ENCODE measurements at places on chromosomes 2 and 18.

GRCh38 chr2:224946895-224947294 lies 95.4 kb downstream of the DOCK10 start:
- no peak for DNase-seq

- DNase-seq: no peak
Observed at GRCh38 chr2:147068071-147068470, 776.8 kb upstream of the ACVR2A start.

DNA sequence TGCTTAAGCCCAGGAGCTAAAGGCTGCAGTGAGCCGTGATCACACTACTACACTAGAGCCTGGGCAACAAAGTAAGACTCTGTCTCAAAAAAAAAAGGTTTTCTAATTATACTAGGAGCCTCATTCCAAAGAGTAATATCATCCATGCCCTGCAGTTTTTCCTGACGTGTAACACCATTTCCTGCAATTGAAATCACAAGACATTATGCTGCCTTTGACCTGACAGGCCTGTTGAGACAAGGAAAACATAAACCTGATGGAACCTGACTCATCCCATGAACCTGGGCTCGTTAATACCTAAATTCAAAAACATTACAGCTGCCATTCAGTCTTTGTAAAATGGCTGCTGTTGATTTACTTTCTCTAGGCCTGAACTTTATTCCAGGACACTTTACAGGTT lies 58.7 kb upstream of the PEX13 start:
- no peak for DNase-seq

GRCh38 chr2:68083346-68083745 lies 20.5 kb upstream of the C1D start:
- no peak for DNase-seq

DNA sequence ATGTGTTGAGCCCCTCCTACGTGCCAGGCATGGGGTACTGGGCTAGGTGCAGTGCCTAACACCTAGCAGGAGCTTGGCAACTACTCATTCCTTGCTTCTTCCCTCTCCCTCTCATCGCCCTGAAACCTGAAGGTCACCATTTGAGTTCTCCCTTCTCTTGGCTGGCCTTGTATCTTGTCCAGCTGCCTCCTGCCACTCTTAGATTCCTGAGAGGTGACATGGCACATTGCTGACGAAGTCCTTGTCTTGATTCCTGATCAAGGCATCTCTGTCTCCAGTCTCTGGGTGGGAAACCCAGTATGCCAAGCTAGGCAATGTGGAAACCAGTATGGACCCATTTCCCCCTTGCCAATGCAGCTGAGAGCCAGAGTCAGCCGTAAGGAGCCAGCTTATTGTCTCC lies 9.0 kb upstream of the EFR3B start:
- DNase-seq: no peak

GRCh38 chr2:152620208-152620607 lies 97.1 kb downstream of the PRPF40A start:
- DNase-seq: no peak

DNA sequence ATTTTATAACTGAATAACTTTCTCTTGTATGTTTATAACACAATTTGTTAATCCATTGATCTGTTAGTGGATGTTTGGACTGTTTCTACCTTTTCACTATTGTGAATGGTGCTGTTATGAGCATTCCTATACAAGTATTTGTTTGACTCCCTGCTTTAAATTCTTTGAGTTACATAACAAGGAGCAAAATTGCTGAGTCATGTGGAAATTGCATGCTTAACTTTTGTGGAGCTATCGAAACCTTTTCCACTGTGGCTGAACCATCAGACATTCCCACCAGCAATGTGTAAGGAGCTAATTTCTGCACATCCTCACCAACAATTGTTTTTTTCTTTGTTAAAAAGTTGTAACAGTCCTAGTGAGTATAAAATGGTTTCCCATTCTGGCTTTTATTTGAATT lies 415.5 kb downstream of the CBLN2 start:
- DNase-seq: no peak

- no peak for DNase-seq
Observed at GRCh38 chr2:119205001-119205706, 18.5 kb upstream of the STEAP3 start.

GRCh38 chr2:71773218-71773617 lies 319.9 kb downstream of the DYSF start:
- DNase-seq: no peak

DNA sequence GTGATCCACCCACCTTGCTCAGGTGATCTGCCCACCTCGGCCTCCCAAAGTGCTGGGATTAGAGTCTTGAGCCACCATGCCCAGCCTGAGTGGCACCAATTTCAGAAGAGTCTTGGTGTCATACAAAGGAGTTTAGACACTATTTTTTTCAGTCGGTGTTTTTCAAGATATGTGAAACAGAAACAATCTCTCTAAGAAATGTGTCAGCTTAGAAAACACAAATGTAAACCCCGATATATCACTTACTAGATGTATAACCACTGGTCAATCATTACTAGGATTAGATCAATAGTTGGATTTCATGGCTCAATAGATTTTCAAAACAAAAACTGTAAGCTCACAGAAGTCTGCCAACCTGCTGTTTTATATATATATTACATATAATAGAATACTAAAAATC lies 67.2 kb upstream of the FRZB start:
- no peak for DNase-seq

- no peak for DNase-seq
Observed at GRCh38 chr2:236863729-236864126, 222.0 kb upstream of the COPS8 start.

GRCh38 chr2:156405586-156405985 lies 30.6 kb upstream of the GPD2 start:
- DNase-seq: no peak

GRCh38 chr2:161905389-161906046 lies 168.5 kb downstream of the DPP4 start:
- DNase-seq: peak; percentile 80

DNA sequence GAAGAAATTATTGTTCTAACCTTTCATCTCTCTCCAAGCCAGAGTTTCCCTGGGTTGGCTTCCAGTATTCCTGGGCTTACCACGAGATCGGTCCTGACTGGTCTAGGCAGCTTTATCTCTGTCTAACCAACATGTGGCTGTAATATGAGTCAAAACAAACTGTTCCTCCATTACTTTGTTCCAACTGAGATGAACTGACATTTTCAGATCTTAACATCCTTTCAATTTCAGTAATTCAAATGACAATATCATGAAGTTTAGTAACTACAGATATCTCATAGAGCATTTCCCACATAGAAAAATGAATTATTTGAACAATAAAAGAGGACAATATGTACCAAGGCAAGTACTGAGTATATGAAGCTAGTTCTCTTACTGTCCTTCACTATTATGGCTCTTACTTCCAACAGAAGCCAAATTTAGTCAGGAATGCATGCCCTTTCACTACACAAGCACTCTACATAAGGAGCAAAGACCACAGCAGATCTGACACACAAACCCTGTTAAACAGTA lies 15.5 kb downstream of the SLC25A12 start:
- DNase-seq: peak; percentile 3

- no peak for DNase-seq
Observed at GRCh38 chr2:187034434-187034833, 185.5 kb upstream of the ZSWIM2 start.

GRCh38 chr2:196249860-196250259 lies 78.5 kb upstream of the STK17B start:
- no peak for DNase-seq

DNA sequence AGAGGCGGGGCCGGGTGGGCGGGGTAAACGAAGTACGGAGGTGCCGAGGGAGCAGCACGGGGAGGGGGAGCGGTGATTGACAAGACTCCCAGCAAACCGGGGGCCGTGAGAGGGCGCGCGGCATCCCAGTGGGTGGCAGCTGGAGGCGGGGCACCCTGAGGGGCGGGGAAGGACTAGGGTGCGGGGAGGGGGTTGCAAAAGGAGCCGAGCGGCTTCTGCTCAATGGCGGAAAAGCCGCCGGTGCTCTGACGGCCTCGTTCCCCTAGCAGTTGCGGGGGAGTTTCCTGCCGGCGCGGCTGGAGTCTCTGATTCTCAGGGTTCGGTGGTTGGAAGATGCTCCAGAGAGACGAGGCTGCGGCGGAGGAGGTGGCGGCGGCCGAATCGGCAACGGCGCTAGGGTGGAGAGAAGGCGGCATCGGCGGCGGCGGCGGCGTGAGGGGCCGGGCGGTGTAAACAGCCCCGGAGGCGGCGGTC lies at the start of gene PPM1B:
Gene PPM1B (plus strand): TSS at position 195 of the 474 bp plus-strand sequence. CDS start 32,325 bp downstream, outside the sequence.
- no peak for DNase-seq

GRCh38 chr2:47485751-47486300 lies 82.9 kb downstream of the MSH2 start:
- DNase-seq: no peak

- no peak for DNase-seq
Observed at GRCh38 chr2:19979932-19980331, 10.0 kb downstream of the WDR35 start.

- DNase-seq: no peak
Observed at GRCh38 chr2:169683054-169683424, 11.2 kb downstream of the CFAP210 start.

GRCh38 chr2:221415789-221416188 lies 156.3 kb downstream of the EPHA4 start:
- no peak for DNase-seq

GRCh38 chr2:157170299-157170698 lies 87.2 kb upstream of the GALNT5 start:
- DNase-seq: no peak

DNA sequence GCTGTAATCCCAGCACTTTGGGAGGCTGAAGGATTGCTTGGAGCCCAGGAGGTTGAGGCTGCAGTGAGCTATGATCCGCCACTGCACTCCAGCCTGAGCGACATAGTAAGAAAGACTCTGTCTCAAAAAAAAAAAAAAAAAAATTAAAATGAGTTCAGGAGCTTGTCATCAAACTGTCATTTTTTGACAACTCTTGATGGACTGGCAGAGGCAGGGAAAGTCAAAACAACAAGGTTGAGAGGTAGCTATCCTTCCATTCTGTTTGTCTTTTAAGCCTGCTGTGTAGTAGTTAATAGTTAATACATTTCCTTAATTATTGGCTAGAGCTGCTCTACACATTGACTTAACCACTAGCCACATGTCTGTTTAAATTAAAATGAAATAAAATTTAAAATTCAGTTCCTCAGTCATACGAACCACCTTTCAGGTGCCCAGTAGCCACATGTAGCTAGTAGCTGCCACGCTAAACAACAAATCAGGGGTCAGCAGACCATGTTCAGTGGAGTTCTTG lies 22.7 kb downstream of the DPYSL5 start:
- DNase-seq: no peak

DNA sequence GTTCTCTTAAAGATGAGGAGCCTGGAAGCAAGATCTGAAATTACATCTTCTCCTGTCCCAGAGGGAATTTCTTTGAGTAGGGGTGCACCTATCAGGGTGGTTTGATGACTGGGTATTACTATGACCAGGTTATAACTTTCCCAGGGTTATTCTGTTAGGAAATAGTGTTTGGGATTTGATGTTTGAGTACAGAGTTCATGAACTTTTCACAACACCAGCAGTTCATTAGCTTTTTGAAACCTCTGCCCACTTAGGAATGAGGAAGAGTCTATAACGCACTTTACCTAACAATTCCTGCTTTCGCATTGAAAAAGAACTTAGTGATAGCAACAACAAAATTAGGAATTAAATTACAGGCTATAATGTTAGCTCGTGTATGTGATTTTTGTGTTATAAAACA lies 58.6 kb downstream of the ALMS1 start:
- DNase-seq: no peak

- DNase-seq: no peak
Observed at GRCh38 chr2:26298638-26299393, 47.1 kb upstream of the SELENOI start.

DNA sequence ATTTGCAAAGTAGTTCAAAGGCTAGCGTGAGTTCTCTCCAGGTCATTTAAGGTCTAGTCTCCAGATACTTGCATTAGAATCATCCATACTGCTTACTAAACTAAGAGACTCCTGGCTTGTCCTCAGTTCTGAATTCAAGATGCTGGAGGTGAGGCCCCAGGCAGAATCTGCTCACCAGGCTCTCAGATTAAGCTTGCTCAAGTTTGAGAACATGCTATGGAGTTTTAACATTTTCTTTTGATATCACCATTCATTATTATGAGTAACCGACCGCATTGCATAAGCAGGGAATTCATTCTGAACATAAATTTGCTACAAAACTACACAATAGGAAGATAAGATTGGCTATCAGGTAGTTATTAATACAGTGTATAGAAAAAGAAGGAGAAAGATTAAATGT lies 409.7 kb upstream of the FANCL start:
- DNase-seq: no peak

- DNase-seq: no peak
Observed at GRCh38 chr18:69789794-69790193, 157.9 kb downstream of the CD226 start.

DNA sequence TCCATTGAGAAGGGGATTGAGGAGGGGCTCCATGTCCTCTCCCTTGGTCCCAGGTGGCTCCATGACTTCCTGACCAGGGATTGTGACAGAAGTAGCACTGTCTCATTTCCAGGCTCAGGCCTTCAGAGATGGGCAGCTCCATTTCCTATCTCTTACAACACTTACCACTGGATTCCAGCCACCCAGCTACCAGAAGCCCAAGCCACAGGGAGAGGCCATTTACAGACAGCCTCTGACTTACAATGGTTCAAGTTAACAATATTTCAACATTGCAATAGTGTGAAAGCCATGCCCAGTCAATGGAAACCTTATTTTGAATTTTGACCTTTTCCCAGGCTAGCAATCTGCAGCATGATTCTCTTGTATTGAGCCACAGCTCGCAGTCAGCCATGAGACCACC lies 164.9 kb upstream of the AGAP1 start:
- no peak for DNase-seq

DNA sequence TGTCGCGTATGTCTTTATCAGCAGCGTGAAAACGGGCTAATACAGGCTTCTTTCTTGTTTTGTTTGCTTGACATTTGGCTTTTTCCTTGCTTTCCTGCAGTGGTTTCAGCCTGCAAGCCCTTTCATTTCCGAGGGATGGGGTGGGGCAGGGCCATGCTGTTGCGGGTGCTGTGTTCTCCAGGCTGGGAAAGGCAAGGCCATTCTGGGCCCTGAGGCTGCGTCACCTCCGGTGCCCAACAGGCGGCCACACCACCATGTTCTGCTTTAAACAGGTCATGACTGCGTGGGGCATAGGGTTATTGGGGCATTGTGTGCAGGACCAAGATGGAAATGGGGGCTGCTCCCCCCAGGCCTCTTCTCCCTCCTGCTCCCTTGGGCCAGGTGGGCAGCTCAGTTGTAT lies 38.6 kb upstream of the PLB1 start:
- no peak for DNase-seq

DNA sequence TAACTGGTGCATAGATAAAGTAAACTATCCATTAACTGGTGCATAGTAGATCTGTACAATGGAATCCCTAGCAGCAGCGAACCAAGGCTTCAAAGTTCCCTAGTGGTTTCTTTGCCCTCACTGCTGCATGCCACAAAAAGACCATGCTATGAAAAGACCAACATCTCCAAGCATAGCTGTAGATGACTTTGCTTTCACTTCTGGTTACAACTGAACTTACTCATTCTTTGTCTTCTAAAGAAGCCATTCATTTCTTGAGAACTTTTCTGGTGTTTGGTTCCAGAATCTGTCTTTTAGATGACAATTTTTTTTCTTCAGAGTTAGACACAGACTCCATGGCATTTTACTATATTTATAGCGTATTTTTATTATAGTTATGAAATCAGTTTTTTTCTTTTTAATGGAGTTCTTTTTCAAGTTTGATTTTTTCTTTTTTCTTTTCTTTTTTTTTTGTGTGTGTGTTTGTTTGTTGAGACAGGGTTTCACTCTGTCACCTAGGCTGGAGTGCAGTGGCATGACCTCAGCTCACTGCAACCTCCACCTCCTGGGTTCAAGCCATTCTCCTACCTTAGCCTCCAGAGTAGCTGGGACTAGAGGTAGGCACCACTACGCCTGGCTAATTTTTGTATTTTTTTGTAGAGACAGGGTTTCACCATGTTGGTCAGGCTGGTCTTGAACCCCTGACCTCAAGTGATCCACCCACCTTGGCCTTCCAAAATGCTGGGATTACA lies 63.6 kb downstream of the SLC35F5 start:
- DNase-seq: no peak

Measured in NCI-H345 (cell line).